ENCODE measurements at places on chromosomes 7 and 10.

- peak; percentile 75 for DNase-seq
Observed at GRCh38 chr7:28573059-28573553, 160.8 kb downstream of the CREB5 start.

- no peak for DNase-seq
Observed at GRCh38 chr7:138370956-138371355, 89.1 kb upstream of the TRIM24 start.

- DNase-seq: no peak
Observed at GRCh38 chr10:5952731-5953385, 24.5 kb downstream of the IL15RA start.

DNA sequence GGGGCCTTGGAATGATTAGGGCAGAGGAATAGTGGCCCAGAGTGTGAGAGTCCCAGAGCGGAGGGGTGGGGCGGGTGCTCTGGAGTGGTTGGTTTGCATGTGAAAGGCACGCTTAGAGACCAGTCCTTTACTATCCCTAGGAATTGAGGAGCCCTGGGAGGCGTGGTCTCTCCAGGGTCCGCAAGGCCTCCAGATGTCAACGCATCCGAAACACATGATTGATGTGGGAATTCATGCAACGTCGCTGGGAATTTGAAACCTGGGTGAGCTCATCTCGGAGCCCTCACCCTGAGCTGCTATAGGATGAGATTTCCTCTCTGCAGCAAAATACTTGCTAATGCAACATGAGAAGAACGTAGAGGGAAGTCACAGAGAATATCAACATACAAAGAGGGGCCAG lies 51.2 kb downstream of the NPTX2 start:
- DNase-seq: no peak

- no peak for DNase-seq
Observed at GRCh38 chr10:62992145-62992721, 140.9 kb upstream of the NRBF2 start.

DNA sequence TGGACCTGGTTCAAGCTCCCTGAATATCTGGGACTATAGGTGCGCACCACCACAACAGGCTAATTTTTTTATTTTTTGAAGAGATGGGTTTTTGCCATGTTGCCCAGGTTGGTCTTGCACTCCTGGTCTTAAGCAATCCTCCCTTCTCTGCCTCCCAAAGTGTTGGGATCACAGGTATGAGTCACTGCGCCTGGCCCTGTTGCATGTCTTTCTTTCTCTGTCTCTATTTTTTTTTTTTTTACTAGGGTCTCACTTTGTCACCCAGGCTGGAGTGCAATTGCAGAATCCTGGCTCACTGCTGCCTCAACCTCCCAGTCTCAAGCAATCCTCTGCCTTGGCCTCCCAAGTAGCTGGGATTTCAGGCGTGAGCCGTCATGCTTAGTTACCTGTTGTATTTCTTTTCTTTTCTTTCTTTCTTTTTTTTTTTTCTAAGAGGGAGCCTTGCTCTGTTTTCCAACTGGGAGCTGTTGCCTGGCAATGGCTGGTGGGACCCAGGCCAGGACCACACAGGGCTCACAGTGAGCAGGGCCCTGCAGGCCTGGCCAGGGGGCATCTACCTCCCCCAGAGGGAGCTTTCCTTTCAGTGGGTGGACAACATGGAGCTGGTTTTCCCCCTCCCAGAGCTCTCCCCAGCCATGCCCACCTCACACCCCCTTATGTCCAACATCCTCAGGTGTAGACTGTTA lies 6.0 kb downstream of the MYL7 start:
- no peak for DNase-seq

DNA sequence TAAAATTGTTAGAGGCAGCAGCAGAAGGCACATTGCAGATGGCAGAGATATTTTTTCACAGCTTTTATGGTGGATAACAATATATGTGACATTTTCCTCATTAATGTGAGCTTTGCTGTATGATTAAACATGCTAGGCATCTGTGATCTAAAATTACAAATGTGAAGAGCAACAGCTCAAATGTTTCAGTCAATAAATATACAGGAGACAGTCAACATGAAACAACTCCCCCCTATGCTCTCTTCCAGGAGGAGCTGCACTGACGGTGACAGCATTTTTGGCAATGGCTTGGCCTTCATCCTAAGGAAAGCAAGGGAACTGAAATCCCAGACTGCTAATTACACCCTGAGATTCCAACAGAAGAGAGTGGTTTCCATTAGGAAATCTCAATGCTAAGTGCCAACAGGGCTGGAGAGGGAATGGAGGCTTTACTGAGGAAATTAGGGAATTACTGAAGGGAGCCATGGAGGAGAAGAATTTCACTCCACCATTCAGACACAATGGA lies 51.4 kb upstream of the GRB10 start:
- no peak for DNase-seq

- DNase-seq: no peak
Observed at GRCh38 chr10:124181656-124182055, 88.3 kb upstream of the CHST15 start.

- no peak for DNase-seq
Observed at GRCh38 chr10:130795819-130796218, 515.7 kb downstream of the TCERG1L start.

- DNase-seq: no peak
Observed at GRCh38 chr10:99782447-99783286, at the start of gene ABCC2. ABCC2 (plus strand) TSS chr10:99782640; CDS start chr10:99782845, 205 bp downstream.

DNA sequence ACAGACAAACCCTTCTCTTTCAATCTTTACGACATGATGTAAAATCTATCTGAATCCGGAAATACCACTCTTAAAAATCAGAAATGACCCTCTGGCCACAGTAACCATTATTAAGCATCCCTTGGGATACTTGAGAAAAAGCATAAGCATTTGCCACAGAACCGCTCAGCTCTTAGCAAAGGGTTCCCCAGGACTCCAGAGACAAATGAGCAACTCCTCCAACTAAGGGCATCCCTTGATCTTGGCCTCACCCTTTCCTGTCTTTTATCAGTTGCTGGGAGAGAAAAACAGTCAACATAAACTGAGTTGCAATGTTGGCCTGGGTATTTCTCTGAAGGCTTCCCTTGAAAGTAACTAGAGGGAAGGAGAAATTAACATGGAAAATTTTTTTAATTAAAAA lies 3.5 kb downstream of the PDLIM1 start:
- DNase-seq: no peak

DNA sequence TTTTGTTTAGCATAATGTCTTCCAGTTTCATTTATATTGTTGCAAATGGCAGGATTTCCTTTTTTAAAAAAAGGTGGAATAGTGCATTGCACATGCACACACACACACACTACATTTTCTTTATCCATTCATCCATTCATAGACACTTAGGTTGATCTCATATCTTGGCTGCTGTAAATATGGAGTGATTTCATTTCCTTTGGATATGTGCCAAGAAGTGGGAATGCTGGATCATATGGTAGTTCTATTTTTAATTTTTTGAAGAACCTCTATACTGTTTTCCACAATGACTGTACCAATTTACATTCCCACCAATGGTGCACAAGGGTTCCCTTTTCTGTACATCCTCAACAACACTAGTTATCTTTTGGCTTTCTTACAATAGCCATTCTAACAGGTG lies 68.9 kb downstream of the EBLN1 start:
- no peak for DNase-seq

GRCh38 chr10:83289948-83290347 lies 849.4 kb upstream of the GHITM start:
- no peak for DNase-seq
